ENCODE measurements at places on chromosomes 7 and 10.

GRCh38 chr10:47027108-47027783, 116.0 kb downstream of the PTPN20 start:
- no peak for DNase-seq

GRCh38 chr7:43925984-43926797, at the start of gene UBE2D4:
UBE2D4 (plus strand) TSS chr7:43926436; CDS start chr7:43926533, 97 bp downstream.
- DNase-seq = peak; percentile 65

DNA sequence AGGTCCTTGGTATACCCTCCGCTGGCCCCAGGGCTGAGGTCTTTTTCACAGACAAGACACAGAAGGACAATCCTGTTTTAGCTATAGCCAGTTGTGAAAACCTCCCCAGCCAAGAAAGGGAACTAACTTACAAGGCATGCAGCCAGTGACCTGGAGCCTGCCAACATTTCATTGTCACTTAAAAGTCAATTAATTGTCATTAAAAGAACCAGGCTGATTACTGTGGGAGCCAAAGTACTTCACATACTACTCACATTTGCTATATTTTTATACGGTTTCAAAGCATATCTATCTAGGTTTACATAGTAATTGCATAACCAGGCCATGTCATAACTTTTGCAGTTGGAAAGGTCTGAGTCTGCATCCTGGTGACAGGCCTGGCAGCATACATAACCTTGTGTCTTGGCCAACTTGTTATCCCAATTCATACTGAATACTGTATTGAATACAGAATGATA, 31.1 kb downstream of the NRBF2 start:
- no peak for DNase-seq

- DNase-seq = peak; percentile 33
Measured at GRCh38 chr10:30371954-30372353, 22.9 kb upstream of the MTPAP start.

- no peak for DNase-seq
Measured at GRCh38 chr7:157978766-157979165, 608.9 kb downstream of the PTPRN2 start.

GRCh38 chr10:26696786-26697162, 727 bp upstream of the PDSS1 start:
- no peak for DNase-seq

GRCh38 chr10:43229208-43230061, 37.4 kb downstream of the RASGEF1A start:
- DNase-seq = no peak

GRCh38 chr10:86311190-86311589, 55.4 kb downstream of the GRID1 start:
- DNase-seq = no peak

Measured in fibroblast of lung (primary cell).